ENCODE measurements at places on chromosomes 11 and 22.

DNA sequence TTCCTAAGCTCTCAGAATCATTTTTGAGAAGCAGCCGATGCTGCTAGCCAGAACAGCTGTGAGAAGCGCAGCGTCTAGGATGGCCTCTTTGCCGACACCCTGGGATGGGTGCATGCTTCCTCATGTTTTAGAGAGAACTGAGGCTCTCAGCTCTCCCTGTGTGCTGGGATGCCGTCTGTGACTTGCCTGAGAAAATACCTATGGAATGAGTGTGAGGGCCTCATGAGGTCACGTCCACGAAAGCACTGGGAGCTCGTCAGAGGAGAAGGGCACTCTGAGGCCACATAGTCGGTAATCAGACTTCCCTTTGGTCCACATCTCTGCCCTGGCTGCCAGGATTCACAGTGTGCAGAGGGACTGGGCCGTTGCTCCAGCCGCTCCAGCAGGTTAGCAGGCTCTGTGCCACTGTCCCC, 54.7 kb downstream of the MICAL3 start:
- no peak for DNase-seq

- no peak for DNase-seq
Measured at GRCh38 chr11:10659339-10660216, 34.0 kb downstream of the IRAG1 start.

- no peak for DNase-seq
Measured at GRCh38 chr11:34909415-34909814, 6.8 kb downstream of the APIP start.

DNA sequence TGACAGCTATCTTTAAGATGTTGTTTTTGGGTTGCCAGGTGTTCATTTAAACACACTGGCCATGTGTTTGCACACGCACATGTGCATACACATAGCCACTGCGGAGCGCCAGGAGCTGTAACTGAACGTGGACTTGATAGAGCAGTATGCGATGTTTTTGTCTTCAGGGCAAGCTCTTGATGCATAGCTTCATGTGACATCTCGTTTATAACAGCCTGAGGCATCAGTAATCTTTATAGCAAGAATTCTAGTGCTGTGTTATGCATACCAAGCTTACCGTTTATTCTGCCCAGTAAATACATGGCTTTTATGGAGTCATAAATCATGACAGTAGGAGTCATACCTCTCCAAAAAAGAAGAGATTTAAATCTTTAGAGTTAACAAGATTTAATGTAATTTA, 87.0 kb downstream of the ATXN10 start:
- DNase-seq, result no peak

DNA sequence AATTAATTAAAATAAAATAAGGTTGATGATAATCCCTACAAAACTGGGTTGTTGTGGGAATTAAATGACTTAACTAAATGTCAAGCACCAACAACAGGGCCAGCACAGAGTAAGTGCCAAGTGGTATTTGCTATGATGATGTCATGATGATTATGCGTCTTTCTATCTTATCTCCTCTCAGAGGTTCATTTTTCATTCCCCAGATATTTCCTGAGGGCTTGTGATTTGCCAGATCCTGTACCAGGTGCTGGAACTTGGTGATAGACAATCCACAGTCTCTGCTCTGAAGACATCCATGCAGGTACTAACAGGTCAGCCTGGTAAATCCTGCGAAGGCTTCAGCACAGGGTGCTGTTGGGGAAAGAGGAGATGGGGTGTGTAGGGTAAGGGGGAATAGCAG, 8.1 kb upstream of the MYH9 start:
- DNase-seq, result no peak
